ENCODE measurements at places on chromosomes 6 and 20. TPM values are rescaled to one million over a fixed set of nuclear protein-coding genes. Genes with fewer than 3 reads are reported as not detected.

Gene SNAI1
- total RNA-seq, result 2.0 TPM

Gene TNFRSF6B
- 1.8 TPM for total RNA-seq

Gene DCDC2
- total RNA-seq, result not detected

Gene SEL1L2
- not detected for total RNA-seq

Gene AGPAT4
- total RNA-seq, result 12.9 TPM

Gene TLDC2
- 0.11 TPM for total RNA-seq

Gene PRR18
- total RNA-seq, result not detected

Gene CDSN
- total RNA-seq, result not detected

Gene EYA2
- total RNA-seq, result 0.11 TPM

Gene PCMTD2
- total RNA-seq, result 126 TPM

Gene ASIP
- total RNA-seq, result not detected

Gene PSORS1C2
- total RNA-seq, result not detected

Gene AURKA
- 5.6 TPM for total RNA-seq

Gene PAK5
- total RNA-seq, result not detected

Gene WFDC5
- not detected for total RNA-seq

Gene CLVS2
- total RNA-seq, result not detected

Gene ZBP1
- not detected for total RNA-seq

Gene MAFB
- total RNA-seq, result 4.7 TPM

Gene SIRPB1
- total RNA-seq, result 2.8 TPM

Gene RIPOR3
- total RNA-seq, result not detected

Gene CTCFL
- not detected for total RNA-seq

Gene ISM1
- not detected for total RNA-seq

Gene UST
- 0.65 TPM for total RNA-seq

Gene ADGB
- not detected for total RNA-seq

Gene ZSWIM3
- total RNA-seq, result 9.4 TPM

Gene HMGCLL1
- total RNA-seq, result not detected

Gene FAM83C
- under 0.01 TPM for total RNA-seq

Gene OVOL2
- not detected for total RNA-seq

Gene MYCT1
- 192 TPM for total RNA-seq

Gene TMEM244
- total RNA-seq, result not detected

Gene SEC23B
- total RNA-seq, result 33.3 TPM

Gene RAET1L
- not detected for total RNA-seq

Gene SPEF1
- total RNA-seq, result under 0.01 TPM

Gene ME1
- 2.7 TPM for total RNA-seq

Gene TFAP2D
- total RNA-seq, result not detected
